Activated CD4-positive, alpha-beta T cell treated with anti-CD3 and anti-CD28 coated beads, Interleukin-2, amount 50 U/mL, for 16 hours (primary cell): ENCODE measurements at places on chromosomes 3 and 15.

DNA sequence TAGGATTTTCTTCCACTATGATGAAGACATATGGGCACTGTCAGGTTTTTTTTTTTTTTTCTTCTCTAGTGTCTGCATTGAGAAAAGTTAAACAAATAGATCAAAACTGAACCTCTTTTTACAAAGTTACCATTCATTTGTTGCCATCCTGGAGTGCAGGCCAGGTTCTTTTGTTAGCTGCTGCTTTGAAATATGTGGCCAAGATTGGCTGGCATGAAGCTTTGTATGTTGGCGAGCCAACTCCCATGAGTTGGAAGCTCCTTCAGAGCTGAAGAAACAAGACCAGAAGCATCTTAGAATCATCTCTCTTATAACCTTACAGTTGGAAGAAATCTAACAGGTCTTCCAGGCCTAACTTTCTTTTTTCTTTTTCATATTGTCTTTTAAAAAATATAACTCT lies 346.5 kb downstream of the THSD4 start:
- no peak for DNase-seq

DNA sequence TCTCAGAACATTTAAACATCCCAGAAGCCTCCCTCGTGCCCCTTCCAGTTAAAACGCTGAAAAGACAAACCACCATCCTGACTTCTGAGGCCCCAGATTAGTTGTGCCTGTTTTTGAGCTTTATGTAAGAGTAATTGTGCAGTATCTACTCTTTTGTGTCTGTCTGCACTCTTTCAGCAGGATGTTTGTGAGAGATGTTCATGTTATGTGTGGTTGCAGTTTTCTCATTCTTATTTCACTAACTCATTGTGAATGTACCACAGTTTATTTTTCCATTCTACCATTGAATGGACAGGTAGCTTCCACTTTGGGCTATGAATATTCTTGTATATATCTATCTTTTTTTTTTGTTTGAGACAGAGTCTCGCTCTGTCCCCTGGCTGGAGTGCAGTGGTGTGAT lies 40.3 kb downstream of the MINAR1 start:
- DNase-seq, result no peak

DNA sequence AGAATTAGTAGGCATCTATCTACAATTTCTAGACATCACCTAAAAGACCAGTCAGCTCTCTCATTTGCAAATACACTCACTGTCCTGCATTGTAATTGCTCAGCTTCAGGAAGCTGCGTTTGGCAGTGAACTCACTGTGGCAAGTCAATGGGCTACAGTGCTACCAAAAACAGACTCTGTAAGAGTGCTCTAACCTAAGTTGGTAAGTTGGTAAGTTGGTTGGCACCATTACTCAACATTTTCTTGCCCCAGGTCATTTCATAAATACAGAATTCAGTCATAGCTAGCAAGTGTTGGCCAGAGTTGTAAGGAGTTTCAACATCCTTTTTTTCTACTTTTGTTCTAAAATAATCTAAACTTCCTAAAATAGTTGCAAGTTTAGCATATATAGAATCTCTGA lies 466.3 kb downstream of the NAALADL2 start:
- no peak for DNase-seq

DNA sequence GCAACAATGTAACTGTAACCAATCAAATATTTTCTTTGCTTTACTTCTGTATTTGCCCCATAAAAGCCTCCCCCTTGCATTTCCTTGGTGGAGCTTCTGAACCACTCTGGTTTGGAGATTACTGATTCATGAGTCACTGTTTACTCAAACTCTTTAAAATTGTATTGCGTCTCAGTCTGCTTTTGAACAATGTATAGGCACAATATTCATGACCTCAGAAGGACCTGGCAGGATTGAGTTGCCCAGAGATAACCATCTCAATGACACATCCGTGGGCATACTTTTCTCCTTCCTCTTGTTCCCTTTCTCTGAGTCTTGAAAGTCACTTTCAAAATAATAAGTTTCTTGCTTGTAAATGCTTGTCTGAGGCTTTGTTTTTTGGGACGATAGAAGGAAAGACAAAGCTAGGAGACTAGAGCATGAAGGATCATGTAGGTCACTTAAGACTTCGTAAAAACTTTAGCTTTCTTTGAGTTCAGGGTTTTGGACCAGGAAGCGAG lies 57.1 kb upstream of the POU1F1 start:
- peak; percentile 84 for DNase-seq

DNA sequence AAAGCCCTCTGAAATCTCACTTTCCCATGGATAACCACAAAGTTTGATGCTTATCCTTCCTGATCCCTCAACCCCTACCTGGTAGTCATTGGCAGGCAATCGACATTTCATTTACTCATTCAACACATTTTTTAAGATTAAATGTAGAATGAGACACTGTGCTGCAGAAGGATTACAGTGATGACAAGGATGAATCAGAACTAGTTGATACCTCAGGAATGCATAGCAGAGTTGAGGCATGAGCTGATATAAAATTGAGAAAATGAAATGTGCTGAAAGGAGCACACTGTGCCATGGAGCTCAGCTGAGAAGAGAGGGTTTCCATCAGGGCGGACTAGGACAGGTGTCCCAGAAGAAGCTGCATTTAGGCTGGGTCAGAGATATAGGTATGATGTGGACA lies 48.9 kb upstream of the ACTL6A start:
- DNase-seq, result no peak

DNA sequence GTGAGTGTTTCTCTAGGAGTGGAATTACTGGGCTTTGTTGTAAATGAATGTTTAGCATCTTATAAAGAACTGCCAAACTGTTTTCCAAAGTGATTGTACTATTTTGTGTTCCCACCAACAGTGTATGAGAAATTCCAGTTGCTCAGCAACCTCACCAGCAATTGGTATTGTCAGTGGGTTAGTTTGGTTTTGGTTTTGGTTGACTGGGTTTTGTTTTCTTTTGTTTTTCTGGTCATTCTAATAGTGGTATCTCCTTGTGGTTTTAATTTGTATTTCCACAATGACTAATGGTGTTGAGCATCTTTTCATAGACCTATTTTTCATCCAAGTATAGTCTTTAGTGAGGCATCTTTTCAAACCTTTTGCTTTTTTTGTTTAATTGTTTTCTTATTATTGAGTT lies 27.1 kb downstream of the FILIP1L start:
- peak; percentile 84 for DNase-seq

DNA sequence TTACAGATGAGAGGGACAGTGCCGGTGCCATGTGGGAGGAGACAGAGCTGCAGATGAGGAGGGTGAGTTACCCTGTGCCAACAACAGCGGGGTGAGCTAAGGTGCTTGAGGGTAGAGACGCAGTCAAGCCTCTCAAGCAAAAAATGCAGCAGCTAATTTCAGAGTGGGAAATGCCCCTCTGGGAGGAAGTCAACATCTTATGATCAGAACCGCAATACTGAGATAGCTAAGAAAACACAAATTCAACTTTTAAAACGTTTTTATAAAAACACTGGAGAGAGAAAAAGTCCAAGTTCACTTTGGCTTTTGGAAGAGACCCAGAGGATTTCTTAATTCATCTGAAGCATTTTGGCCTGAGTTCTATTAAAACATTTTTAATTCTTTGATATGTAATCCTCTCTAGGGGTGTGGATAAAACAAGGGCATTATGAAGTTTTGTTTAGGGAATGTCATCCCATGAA lies 319.2 kb downstream of the SLC9A9 start:
- no peak for DNase-seq

- DNase-seq, result no peak
Measured at GRCh38 chr3:55511895-55512570, 24.9 kb upstream of the WNT5A start.

DNA sequence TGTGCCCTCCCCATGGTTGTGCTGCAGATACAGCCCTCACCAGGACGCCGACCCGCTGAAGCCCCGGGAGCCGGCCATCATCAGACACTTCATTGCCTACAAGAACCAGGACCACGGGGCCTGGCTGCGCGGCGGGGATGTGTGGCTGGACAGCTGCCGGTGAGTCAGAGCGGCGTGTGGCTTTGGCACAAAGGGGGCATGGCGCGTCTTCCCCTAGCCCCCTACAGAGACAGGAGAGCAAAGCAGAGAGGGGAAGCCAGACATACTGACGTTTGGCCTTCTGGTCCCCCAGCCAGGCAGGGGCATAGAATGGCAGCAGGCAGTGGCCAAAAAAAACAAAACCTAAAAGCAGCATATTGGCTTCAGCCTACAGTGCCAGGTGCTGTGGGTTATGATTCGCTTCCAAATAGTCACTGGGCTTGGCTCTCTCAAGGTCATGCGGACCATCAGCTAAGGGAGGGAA lies 64.0 kb downstream of the MESD start:
- DNase-seq, result no peak

DNA sequence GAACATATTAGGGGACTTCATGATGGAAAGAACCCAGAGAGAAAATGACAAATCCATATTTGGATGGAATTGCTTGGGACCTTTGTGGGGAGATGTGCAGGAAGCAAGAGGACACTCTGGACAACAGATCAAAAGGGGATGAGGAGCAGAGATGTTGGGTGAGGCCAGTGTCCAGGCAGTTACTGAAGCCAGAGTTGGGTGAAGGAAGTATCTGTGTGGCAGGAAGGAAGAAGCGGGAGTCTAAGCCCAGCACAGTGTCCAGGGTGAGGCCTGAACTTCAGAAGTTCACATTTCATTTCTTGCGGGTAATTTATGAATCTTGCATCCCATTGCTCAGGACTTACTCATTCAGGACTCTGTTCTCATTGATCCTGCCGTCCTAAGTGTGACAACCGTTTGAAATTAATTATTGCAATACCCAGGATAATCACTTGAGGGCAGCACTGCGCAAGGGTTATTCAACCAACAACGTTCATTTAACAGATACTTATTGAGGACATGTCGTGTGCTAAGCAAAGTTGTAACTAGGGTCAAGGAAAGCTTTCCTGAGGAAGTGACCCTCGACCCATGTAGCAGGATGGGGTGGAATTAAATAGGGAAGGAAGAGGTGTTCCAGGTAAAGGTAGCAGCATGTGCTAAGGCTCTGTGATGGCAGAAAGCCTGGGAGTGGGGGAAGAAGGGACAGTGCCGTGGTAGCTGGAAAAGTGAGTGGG lies 61.3 kb upstream of the CMTM8 start:
- peak; percentile 80 for DNase-seq

- no peak for DNase-seq
Measured at GRCh38 chr3:34884007-34884406, 755.3 kb upstream of the ARPP21 start.

DNA sequence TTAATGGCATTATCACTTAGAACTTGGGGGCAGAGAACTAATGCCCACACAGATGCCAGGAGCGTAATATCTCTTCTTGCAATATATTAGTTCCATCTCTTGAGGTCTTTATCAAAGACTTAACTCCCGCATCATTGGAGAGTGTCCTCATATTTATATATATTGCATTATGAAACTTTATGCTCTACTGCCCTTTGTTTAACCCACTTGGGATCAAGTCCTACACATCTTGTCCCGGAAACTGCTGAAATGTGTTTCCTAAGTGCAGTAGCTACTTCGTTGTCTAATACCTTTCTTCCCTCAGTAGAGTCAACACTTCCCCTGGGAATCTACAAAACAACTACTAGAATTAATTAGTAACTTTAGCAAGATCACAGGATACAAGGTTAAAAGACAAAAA lies 1029.2 kb downstream of the OTOL1 start:
- DNase-seq, result no peak

- DNase-seq, result no peak
Measured at GRCh38 chr3:140497331-140497730, 180.5 kb upstream of the TRIM42 start.

GRCh38 chr15:54843006-54843405 lies 353.7 kb downstream of the RSL24D1 start:
- no peak for DNase-seq

GRCh38 chr3:41997702-41998550 lies 36.0 kb upstream of the ULK4 start:
- no peak for DNase-seq

DNA sequence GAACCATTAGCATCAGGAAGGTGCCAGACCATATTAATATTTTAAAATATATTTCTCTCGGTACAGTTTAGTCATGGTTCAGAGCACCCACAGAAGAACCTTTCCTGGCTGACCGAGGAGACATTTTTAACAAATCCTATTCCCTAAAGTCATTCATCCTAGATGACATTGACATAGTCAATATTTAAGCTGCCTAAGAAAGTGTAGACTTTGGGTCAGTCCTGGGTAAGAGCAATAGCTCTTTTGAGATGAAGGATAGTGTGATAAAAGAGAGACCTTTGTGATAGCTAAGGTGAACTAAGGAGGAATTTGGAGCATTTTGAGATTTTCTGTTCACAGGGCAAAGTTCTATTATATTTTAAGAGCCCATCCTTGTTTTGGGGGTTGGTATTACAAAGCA lies 47.5 kb downstream of the ZNF609 start:
- DNase-seq, result no peak

DNA sequence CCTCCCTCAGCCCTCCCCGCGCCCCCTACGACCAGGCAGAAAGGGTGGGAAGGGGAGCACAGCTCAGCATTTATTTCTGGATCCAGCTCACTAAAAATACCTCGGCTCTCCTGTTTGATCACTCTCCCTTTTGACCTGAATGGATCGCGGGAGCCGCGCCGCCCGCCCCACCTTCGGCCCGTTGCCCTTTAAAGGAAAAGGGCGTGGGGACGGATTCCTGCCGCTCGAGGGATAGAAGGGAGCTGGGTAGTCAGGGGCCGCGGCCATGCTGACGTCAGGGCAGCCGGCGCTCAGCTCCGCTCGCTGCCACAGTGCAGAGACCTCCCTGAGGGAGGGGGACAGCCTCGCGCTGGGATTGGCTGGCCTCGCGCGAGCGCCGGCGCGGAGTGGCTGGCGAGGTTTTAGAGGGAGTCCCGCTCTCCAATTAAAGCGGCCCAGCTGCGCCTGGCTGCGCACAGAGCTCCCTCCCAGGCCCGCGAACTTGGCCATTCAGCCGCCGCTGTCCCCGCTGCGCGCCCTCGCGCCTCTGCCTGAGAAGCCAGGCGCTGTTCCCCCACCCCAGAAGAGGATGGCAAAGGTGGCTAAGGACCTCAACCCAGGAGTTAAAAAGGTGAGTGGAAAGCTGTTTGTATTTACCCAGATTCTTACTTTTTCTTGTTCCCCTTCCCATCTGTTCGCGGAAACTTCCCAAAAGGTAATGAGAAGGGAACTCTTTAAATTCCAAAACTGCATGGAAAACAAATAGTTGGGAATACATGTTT lies at the start of gene LMCD1:
Gene LMCD1, plus strand, starts transcription at position 453 of the 761 bp plus-strand sequence. Its CDS starts 116 bp downstream, at position 569.
- peak; percentile 87 for DNase-seq

DNA sequence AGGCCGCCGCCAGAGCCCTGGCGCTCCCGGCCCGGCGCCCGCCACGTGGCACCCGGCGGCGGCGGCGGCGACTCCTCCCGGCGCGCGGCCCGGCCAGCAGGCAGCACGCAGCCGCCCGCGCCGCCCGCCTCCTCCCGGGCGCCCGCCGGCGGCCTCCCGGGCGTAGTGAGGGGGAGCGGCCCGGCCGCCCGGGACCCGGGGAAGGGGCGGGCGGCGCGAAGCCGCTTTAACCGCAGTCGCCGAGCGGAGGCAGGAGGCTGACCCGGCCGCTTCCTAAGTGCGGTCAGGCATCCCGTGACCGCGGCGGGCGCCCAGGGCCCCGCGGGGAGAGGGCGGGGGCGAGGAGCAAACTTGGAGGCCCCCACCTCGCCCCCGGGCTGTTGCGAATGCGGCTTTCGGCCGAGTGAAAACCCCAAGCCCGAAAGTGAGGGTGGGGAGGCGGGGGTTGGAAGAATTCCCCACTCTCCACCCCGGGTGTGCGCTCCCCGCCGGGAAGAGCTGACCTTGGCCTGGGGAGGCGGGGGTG lies 1.7 kb upstream of the HES1 start:
- DNase-seq, result peak; percentile 32

- no peak for DNase-seq
Measured at GRCh38 chr3:57646723-57647122, 46.2 kb downstream of the DENND6A start.

GRCh38 chr3:170961616-170962400 lies 53.4 kb upstream of the EIF5A2 start:
- DNase-seq, result peak; percentile 26
